ENCODE measurements at places on chromosomes 16 and 17.
A peak's percentile ranks its signal among the peaks of the same experiment; 100 is the strongest.

GRCh38 chr16:78284326-78284725 is 184.9 kb downstream of the WWOX start:
- DNase-seq, result no peak

- no peak for DNase-seq
These were observed 24.5 kb downstream of the AKAP1 start for GRCh38 chr17:57109393-57110151.

DNA sequence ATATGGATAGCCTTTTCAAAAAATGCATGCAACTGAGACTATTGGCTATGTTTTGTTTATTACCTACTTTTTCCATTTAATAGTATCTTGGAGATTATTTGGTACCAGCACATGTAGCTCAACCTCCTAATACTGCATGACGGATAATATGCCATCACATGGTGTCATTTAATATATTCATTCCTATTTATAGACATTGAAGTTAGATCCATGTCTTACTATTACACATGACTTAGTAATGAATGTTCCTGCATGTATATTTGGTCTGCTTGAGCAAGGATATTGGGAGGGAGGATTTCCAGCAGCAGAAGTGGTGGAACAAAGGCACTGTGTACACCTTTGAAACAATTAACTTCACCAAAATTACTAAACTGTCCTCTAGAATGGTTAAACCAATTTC is 561.3 kb downstream of the WWOX start:
- DNase-seq, result no peak

GRCh38 chr17:39969375-39969774 is 6.6 kb downstream of the GSDMA start:
- DNase-seq, result no peak

DNA sequence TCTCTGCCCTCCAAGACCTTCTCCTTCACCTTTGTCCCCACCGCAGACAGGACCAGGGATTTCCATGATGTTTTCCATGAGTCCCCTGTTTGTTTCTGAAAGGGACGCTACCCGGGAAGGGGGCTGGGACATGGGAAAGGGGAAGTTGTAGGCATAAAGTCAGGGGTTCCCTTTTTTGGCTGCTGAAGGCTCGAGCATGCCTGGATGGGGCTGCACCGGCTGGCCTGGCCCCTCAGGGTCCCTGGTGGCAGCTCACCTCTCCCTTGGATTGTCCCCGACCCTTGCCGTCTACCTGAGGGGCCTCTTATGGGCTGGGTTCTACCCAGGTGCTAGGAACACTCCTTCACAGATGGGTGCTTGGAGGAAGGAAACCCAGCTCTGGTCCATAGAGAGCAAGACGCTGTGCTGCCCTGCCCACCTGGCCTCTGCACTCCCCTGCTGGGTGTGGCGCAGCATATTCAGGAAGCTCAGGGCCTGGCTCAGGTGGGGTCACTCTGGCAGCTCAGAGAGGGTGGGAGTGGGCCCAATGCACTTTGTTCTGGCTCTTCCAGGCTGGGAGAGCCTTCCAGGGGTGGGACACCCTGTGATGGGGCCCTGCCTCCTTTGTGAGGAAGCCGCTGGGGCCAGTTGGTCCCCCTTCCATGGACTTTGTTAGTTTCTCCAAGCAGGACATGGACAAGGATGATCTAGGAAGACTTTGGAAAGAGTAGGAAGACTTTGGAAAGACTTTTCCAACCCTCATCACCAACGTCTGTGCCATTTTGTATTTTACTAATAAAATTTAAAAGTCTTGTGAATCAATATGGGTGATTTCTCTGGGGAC is 12.2 kb downstream of the CX3CL1 start:
- no peak for DNase-seq

GRCh38 chr17:16987830-16988601 is 16.1 kb upstream of the TNFRSF13B start:
- DNase-seq, result no peak

DNA sequence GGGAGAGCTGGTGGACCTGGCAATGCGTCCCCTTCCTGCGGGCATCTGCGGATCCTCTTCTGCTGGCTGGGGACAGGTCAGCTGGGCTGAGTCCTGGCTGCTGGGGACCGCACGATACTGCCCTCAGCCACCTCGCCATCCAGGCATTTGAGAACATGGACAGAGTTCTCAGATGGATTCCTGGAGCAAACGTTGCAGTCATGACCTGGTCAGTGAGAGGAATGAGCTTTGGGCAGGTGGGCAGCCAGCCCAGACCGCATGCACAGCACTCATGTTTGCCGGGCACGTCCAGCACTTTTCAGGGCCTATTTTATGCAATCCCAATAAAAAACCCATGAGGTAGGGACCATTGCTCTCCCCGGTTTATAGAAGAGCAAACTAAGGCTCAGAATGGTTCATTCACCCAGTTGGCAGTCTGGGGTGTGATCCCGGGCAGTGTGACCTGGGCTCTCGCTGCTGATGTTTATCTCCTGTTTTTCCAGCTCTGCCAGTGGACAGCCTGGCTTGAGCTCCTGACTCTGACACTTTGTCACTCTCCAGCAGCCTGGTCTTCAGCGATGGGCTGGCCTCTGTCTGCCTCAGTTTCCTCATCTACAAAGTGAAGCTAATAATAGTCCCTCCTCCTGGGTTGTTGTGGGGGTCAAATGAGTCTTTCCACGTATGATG is 294.7 kb downstream of the IRF8 start:
- no peak for DNase-seq

GRCh38 chr16:71885261-71885650 is 1.3 kb upstream of the ZNF821 start:
- DNase-seq, result no peak

DNA sequence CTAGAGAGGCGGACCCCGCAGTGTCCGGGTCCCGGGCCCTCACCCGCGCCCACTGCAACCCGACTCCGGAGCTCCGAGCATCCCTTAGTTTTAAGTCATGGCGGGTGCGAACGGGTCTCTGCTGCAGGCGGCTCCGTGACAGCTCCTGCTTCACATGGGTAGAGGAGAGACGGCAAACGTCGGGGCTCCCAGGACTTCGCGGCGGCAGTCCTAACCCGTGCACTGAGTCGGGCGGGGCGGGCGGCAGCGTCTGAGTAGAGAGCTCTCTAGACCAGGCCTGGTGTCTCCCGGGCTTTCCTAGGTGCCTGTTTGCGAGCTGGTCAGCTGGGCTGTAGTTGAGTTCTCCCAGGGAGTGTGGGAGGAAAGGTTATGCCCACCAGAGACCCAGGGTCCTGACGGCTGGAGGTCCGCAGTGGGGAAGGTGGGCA is 345 bp downstream of the TSC2 start:
- DNase-seq, result no peak

DNA sequence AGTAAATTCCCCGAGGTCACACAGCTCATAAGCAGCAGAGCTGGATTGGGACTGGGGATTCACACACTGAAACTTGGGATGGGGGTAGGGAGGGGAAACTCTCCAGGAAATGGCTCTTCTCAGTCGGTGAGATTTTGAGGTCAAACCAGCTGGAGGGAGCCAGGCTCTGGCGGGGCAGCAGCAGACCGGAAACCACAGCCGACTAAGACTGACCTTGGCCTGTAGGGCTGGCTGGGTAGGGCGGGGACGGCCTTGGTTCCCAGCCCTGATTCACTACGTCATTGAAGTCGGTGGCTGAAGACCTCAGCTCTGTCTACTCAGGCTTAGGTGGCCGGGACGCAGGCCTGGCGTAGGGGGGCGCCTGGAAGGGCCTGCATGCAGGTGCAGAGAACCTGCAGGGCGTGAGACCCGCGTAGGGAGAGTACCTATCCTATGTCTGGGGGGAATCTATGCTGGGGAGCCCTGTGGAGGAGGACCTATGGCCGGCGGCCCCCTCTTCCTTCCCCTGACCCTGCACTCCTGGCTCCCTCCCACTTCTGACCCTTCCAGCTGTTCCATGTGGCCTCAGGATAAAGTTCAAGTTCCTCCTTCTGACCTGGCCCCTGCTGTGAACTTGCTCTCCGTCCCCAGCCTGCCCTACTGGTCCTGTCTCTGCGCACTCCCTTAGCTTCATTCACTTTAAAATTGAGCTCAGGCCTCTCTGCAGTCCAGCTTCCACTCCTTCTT is 11.9 kb upstream of the SLC4A1 start:
- DNase-seq, result no peak

DNA sequence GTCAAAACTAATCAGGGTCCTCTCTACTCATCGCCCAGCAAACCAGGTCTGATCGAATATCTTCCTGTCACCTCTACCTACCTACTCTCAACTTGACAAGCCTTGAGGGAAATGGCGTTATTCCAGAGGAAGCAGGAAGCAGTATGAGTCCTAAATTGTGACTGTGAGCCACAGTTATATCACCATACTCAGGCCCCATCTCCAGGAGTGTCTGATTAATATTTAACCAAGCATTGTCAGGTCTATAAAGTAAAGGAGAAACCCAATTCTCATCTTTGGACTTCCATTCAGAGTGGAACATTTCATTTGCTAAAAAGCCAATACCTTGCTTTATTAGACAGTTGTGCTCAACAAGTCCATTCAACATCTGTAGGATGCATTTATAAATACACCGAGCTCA is 17.8 kb upstream of the CLEC3A start:
- DNase-seq, result no peak

DNA sequence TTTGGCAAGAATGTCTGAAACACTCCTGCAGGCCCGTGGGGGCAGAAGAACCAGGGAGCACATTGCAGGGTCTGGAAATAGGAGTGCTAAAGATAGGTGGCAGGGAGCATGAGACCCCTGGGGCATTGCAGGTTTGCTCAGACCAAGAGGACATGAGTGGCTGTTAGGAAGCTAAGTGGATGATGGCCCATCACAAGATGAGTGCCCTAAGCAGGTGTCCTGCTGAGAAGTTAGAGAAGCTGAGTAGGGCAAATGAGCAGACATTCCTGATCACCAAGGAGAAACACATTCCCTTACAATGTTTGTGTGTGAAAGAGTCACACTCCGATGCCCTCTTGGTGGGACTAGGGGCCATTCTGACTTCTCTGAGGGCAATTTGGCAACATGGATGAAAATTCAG is 9.9 kb downstream of the MLYCD start:
- DNase-seq, result no peak

DNA sequence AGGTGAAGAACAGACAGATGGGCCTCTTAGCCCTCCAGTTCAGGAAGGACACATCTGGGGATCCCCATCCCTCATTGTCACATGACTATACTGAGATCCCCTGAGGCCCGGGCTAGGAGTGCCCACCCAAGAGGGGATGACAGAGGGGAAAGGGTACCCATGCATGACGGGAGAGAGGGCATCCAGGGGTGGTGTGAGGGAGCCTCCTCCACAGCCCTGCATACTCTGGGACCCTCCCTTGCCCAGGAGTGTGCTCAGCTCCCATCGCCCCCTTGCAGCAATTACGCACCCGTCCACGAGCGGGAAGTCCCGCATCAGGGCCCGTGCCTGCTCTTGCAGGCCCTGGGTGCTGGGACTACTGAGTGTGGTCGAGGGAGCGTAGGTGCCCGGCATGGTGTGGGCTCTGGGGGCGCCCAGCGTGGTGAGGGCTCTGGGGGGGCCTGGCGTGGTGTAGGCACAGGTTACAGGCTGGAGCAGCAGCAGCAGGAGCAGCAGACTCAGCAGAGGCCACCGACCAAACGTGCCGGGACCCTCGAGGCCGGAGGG is 6.5 kb downstream of the DPEP2 start:
- no peak for DNase-seq

DNA sequence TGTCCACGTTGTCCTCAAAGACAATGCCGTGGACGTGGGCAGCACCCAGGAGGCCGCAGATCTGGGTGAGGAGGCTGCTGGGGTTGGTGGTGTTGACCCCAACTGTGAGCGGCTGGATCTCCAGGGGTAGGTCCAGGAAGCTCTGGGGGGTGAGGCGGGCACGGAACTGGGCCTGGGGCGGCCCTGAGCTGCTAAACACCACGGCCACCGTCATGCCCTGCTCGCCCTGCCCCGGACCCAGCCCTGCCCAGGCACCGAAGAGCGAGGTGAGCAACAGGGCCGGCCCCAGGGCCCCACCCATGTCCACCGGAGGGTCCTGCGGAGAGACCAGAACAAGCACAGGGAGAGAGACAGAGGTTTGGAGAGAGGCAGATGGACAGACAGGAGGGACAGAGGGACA is 4.9 kb downstream of the GRIN2C start:
- DNase-seq, result no peak

DNA sequence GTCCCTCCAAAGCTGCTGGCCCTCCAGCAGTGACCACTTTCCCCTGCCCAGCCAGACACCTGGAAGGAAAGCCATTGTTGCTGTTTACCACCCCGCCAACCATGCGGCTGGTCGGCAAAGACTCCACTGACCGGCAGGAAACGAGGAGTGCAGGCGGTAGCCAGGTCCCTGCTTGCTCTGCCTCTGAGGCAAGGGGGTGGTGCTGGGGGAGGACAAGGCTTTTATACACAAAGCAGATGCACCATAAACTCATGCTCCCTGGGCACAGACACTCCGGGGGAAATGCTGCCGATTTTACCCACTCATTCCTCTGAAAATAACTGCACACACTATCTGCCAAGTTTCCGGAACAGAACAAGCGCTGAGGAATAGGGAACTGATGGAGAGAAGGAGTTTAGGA is 62.8 kb upstream of the GRIN2A start:
- no peak for DNase-seq

DNA sequence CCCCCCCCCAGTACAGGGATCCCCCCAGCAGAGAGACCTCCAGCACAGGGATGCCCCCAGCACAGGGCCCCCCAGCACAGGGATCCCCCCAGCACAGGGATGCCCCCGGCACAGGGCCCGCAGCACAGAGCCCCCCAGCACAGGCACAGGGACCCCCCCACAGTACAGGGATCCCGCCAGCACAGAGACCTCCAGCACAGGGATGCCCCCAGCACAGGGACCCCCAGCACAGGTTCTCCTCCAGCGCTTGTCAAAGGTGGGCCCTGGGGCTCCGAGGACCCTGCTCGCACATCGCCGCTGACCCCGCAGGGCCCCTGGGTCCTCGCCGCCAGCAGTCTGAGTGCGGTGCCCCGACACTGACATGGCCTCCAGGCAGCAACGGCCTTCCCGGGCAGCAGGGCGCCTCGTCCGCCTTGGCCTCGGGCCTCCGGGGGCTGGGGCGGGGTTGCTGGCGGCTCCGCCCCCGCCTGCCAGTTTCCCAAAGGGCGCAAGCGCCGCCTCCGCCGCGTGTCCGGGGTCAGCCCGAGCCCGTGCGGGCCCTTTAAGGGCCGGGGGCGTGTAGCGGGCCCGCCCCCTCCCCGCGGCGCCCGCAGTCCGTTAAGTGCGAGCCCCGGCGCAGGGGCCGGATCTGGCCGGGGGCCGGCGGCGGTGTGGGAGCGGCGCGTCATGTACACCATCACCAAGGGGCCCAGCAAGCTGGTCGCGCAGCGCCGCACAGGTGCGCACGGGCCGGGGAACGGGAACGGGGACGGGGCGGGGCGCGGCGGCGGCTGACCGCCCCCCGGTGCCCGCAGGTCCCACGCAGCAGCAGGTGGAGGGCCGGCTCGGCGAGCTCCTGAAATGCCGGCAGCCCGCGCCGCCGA is at the start of gene MCRIP2:
Gene MCRIP2, plus strand, starts transcription at position 503 of the 863 bp plus-strand sequence. Its CDS starts 164 bp downstream, at position 667.
- peak; percentile 43 for DNase-seq

- no peak for DNase-seq
These were observed 6.9 kb upstream of the MAPK7 start for GRCh38 chr17:19371259-19372010.

GRCh38 chr17:74558882-74559519 is 8.3 kb downstream of the CD300H start:
- DNase-seq, result no peak

GRCh38 chr17:27631897-27632725 is 1.1 kb downstream of the LGALS9 start:
- DNase-seq, result no peak

All from NCI-H1092 (cell line).